Activated T-cell treated with anti-CD3 and anti-CD28 coated beads for 4 hours (primary cell): ENCODE measurements at places on chromosomes 1 and 21.

DNA sequence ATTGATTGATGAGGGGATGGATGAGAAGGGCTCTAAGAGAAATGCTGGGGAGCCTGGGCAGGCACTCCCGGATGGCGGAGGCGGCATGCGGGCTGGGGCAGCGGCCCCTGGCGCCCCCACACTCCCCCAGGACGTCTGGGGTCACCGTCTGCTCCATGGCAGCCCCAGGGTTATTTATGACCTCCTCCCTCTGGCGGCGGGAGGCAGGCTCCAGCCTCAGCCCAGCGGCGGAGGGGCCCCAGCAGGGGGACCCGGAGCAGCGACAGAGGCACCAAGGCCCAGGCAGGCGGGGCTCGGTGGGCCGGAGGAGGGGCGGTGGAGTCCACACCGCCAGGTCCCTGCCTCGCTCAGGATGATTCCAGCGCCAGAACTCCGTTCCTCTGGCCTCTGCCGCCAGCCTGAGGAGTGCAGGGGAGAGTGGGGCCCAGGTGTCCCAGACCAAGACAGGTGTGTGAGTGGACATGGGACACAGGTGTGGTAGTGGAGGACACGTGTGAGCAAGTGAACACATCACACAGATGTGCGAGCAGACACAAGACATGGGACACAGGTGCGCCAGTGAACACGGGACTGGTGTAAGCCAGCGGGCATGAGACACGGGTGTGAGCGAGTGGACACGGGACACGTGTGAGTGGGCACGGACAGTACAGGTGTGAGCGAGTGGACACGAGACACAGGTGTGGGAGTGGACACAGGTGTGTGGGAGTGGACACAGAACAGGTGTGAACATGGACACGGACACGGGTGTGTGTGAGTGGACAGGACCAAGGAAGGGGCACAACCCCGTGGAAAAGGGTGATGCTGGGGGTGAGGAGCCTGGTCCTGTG is 2.5 kb upstream of the SAMD11 start:
- no peak for DNase-seq

DNA sequence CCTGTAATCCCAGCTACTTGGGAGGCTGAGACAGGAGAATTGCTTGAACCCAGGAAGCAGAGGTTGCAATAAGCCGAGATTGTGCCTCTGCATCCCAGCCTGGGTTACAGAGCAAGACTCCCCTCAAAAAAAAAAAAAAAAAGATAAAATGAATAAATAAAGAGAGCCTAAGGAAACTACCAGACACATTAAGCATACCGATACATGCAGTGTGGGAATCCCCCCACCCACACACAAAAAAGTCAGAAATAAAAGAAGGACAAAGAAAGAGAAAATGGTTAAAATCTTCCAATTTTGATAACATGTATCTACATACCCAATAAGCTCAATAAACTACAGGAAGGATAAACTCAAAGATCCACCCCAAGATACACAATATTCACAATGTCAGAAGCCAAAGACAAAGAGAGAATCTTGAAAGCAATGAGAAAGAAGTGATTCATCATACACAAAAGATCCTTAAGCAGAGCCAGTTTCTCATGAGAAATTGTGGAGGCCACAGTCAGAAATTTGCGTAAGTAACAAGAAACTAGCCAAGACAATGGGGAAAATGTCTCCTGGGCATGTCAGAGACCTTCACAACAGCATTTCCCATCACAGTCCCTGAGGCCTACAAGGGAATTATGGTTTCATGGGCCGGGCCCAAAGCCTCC is 1197.0 kb downstream of the AMY1C start:
- DNase-seq, result no peak

- DNase-seq, result no peak
These were observed 364.9 kb downstream of the MATN1 start for GRCh38 chr1:30358500-30358899.

DNA sequence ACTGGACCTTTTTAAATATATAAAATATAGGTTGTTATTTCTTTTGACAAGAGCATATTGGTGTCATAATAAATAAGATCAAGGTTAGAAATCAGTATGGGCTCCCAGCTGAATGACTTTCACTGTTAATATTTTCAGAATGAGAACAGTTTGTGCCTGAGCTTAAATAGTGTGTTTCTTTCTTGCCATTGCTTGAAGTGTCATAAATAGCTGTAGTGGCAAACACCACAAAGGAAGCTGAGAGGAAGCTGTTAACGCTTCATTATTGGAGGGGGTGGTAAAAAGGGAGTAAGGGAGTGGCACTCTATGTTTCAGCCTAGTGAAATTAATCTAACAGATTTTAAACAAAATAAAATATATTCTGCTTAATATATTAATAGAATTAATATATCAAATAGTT is 1089.8 kb upstream of the NCAM2 start:
- no peak for DNase-seq

DNA sequence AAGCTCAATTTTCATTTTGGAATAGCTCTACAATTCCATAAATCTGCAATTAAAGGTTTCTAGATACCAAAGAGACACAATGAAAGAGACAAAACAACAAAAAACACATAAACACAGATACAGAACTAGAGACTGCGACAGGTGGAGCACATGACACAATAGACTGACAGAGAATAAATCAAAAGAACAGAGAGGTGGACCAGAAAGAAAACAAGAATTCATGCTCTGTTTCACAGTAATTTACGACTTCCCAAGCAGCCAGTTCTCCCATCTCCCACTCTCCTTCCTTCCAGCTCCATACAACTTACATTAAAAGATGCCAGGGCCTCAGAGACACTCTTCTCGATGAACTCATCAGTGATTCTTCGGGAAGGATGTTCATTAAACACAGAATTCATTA is 15.1 kb upstream of the RBM8A start:
- no peak for DNase-seq

GRCh38 chr1:212545941-212546635 is 62.5 kb upstream of the ATF3 start:
- DNase-seq, result no peak

DNA sequence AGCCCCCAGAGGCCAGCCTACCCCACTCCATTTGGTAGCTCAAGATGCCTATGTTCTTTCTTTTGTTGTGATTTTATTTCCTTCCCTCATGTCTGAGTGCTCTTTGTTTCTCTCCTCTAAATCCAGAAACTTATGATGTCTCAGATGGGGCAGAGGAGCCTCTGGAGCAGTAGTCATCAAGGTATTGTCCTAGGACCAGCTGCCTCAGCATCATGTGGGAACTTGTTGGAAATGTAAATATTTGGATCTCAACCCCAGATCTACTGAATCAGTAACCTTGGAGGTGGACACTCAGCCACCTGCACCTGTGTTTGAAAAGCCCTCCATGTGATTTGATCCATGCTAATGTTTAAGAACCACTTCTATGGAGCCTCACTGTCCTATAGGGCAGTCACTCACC is 593.1 kb upstream of the PLXNA2 start:
- no peak for DNase-seq

DNA sequence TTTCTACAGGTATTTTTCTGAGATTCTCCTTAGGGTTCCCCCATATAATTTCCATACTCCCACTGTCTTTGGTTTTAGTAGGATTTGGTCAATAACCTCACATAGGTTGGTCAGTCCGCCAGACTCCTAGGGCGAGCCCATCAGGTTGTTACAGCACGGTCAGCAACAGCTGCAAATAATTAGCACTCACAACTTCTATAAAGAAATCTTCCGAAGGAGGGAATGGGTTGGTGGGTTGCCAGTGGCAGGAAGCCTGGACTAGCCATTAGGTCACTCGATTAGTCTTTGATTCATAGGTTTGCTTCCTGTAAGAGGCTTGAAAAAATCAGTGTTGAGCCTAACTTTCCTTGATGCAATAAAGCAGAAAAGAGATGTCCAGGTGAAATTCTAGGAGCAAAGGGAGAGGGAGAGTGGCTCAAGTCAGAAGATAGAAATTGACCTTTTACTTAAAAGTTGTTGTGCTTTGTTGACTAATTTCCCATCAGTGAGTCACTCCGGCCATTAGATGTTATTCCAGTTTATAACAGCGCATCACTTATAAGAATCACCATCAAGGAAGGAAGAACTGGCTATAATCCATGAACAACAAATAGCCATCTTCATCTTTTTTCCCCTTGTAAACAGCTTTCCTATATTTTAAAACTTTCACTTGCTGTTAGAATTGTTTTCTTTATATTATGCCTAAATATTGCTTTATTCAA is 88.3 kb downstream of the TPR start:
- no peak for DNase-seq

DNA sequence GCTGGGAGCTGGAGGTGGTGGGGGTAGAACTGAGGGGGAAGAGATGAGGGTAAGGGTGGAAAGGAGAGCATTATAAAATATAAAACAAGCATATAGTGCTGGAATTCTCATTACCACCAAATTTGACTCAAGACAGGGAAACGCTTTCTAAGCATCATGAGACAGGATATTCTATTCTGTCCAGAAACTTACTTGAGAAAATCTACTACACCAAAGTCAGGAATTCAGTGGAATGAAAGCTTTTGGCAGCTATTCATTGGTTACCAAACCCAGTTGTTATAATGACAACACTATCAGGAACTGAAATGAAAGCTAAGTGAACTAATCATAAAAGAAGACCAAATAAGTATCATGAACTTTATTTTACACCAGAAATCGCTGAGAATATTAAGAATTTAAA is 14.5 kb downstream of the AIDA start:
- no peak for DNase-seq

DNA sequence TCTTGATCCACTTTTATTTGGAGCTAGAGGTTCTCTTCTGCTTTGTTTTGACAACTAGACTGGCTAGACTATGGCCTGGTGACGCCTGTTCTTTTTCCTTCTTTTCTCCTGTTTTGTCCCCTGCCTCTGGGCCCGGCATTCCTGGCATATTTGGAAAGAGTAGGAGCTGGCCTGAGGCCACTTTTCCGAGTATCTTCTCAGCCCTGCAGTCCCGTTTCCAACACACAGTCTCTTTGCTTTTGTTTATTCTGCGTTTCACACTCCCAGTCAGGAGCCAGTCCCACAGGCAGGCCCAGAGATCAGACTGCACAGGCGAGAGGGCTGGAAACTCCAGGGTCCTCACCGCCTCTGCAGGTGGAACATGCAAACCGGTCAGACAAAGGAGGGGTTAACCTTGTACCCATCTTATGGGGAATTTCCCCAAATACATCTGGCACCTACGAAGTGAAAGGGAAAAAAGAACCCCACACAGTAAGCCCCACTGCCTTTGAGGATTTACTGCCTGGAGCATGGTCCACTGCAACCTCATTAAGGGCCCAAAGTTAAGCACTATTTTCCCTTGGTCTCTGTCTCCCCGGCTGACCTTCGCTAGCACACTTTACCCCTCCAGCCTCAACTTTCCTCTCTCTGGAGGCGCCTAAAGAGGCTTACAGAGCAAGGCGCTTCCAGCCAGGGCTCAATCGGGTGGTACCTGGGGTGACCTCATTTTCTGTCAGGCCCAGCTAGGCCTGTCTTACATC is 141.1 kb downstream of the TOMM20 start:
- DNase-seq, result no peak

GRCh38 chr1:242017580-242018233 is 18.8 kb upstream of the MAP1LC3C start:
- no peak for DNase-seq

DNA sequence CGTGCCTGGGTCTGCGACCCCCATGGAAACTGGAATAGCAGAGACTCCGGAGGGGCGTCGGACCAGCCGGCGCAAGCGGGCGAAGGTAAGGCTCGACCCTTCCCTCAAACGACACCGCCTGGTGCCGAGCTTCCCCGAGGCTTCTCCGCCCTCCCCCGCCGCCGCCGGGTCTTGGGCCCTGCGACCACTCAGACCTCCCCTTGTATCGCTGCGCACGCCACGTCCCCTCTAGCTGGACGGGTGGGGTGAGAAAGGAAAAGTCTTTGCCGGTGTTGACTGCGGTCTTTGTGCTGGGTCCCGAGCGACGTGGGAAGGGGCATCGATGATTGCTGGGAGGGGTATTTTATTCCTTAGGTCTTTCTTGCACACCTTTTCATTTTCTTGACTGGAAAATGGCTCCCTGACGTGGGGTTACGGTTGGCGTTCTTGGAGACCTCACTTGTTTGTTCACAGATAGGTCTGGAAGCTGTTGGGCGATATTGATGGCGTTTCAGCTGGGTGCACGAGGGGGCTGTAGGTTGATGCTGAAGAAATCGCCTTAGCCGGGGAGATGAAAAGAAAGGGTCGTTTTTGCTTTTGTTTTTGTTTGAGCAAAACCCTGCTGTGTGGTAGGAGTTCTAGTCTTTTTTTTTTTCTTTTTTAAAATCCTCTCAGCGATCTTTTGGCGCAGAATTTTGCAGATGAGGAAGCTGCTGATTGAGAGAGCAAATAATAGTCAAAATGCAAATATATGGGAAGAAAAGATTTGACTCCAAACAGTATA is 776 bp downstream of the KDM1A start:
- peak; percentile 5 for DNase-seq

- peak; percentile 56 for DNase-seq
These were observed 5.8 kb downstream of the IFI16 start for GRCh38 chr1:159015440-159015909.

DNA sequence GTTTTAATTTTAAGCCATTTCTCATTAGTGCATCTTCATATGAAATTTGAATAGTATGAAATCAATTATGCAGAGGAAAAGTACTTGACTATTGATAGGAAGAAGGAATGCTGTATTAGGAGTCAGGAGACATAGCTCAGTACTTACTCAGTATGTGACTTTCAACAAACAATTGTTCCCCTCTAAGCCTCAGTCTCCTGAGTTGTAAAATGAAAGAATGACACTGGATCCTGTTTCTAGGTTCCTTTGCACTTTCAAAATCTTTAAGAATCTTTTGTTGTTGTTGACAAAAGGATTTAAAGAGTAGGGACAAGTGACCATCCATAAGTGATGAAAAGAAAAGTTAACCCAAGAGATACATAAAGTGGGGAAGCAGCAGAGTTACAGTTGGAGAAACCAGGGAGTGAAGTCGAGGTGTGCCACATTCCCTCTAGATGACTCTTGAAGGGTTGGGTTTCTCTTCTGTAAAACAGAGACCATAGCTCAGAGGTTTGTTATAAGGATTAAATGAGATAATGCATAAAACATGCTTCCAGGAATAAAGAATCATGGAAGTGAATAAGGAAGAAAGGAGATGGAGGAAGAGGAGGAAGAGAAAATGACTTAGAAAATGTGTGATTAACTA is 105.7 kb upstream of the KCNJ15 start:
- DNase-seq, result no peak

DNA sequence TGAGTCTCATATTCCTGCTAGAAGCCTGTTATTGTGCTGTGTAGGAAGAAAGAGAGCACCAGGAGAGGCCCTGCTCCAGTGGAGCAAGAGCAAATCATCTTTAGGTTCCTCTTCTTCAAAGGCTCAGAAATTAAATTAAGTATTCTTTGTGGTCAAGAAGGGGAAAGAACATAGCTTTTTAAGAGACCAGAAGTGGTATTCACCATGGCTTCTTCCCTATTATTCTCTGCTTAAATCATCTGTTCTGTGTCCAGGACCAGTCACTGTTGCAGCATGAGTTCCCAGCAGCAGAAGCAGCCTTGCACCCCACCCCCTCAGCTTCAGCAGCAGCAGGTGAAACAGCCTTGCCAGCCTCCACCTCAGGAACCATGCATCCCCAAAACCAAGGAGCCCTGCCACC is 1.1 kb downstream of the SPRR1B start:
- no peak for DNase-seq
